ENCODE measurements at places on chromosomes 13 and 19. TPM values are rescaled to one million over a fixed set of nuclear protein-coding genes. Genes with fewer than 3 reads are reported as not detected.
A peak's percentile ranks its signal among the peaks of the same experiment; 100 is the strongest.

DNA sequence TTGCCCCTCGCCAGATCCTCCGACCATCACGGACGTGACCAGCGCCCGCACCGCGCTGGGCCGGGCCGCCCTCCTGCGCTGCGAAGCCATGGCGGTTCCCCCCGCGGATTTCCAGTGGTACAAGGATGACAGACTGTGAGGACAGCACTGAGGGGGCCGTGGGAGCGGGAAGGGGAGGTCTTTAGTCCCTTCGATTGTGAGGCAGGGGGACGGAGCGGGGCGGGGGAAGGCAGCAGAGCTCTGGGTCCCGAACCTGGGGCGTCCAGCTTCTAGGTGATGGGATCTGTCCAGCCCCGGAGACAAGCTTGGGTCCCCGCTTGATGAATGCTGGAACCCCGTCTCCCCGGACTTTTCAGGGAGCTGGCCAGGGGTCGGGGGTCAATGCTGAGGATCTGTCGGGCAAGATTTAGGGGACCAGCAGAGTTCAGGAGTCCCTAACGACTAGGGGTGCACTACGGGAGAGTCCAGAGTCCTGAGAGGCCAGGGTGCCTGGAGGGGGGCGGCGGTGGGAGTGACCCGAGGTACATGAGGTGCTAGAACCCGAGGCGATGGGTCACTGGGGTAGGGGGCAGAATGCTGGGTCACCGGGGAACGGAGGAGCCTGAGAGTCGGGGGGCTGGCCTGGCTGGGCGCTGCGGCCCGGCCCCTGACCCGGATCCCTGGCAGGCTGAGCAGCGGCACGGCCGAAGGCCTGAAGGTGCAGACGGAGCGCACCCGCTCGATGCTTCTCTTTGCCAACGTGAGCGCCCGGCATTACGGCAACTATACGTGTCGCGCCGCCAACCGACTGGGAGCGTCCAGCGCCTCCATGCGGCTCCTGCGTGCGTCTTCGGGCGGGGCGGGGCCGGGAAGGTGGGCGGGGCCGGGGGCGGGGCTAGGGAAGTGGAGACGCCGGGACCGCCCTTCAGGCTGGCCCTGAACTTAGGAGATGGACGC, 14.6 kb downstream of the VSIG10L start:
- DNase-seq, result peak; percentile 58

DNA sequence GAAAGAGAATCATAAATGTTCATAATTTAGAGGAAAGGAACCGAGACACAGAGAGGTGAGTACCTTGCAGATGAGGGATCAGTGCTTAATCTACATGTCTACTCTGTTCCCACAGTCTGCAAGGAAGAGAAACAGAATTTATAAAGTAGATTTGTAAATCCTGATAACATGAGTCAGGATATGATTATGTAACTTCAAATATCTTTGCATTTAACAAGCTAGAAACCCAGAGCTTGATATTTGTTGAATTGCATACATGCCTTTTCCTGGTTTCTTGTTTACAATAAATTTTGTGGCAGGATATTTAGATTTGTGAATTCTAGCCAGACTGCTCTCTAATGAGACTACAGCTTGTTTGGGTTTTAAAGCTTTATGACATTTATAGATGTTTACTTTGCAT, 219.2 kb downstream of the ENOX1 start:
- peak; percentile 64 for DNase-seq

DNA sequence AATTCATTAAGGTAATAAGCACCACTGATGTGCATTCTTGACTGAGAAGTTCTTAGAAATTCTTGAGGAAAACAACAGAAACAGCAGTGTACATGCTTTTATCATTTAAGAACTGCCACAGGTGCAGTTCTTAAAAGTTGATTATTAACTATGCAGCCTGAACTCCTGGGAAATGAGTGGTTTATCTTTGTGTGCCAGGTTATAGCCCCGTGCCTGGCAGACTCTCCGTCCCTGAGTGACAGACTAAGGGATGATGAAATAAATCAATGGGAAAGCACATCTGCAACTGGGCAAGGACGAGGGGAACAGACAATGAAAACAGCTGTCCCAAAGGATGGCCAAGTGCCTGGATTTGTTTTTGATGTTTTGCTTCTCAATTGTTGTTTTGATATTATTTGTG, 84.4 kb upstream of the SPATA13 start:
- peak; percentile 13 for DNase-seq

DNA sequence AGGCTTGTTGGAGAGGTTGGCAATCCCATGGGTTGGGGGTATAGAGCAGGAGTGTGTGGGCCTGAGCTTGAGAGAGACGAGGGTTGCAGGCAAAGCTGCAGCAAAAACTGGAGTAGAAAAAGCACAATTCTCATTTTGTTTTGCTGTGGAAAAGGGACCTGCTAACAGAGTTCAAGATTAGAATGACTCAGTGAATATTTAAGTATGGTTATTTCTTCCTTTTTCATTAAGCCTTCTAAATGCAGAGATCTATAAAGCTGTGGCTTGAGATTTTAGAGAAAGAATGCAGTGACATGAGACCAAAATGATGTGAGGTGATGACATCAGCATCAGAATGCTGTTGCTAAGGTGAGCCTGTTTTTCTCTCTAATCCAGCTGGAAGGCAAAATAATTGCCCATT, 10.8 kb upstream of the MBNL2 start:
- DNase-seq, result no peak

DNA sequence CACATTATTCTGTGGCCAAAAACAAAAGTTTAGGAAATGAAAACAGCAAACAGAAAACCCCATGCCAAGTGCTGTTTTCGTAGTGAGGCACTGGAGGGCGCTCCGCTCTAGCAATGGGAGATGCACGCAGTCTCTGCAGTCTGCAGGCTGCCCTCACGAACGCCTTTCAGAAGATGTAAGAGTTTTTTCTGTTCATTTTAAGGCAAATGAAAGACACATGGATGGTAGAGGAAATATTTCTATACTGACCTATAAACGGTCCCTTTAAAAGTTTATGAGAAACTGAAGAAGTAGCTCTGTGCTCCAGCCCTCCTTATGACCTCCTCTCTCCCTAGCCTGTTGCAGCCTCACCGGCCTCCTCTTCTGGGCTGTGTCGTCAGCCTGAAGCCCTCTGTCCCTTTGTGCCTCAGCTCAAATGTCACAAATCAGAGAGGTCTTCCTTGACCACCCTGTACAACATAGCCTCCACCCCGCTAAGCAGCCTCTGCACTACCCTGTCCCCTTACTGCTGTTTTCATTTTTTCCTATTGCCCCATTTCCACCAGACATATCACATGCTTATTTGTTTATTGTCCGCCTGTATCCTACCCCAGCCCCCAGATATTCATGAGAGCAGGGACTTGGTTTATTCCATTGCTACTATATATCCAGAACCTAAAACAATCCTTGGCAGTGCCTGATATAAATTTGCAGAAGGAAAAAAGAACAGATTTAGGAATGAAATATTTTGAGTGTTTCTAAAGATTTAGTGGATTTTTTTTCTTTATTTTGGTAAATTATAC, 116.4 kb downstream of the TM9SF2 start:
- DNase-seq, result peak; percentile 46

DNA sequence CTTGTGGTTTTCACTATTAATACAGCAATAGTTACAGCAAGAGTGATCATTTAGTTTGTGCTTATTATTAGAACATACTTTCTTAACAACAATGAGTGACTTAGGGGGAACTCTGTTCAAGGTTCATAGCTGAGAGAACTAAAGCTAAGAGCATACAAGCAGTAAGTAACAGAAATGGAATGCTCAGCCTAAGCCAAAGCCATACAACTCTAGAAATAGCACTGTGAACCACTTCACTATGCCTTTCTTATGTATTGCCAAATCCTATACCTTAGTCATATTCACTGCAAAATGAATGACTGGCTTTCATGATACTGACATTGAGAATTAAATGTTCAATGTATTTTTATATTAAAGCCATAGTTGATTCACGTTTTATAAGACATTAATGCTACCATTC, 599.7 kb upstream of the SLITRK1 start:
- DNase-seq, result no peak

GRCh38 chr19:17170538-17171297, 44.4 kb upstream of the USE1 start:
- DNase-seq, result no peak

DNA sequence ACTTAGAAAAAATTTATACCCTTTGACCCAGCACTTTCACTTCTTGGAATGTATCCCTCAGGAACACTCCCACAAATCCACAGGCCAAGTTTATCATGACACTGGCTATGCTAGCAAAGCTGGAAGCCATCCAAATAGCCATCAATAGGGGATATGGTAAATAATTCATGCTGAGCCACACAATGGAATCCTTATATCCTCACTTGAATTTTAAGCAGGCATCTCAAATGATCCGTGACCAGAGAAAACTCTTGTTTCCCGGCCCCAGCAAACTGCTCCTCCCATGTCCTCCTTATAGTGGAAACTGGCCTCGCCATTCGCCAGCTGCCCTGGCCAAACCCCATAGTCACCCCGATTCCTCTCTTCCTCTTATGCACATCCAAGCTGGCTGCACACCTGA, 37.6 kb downstream of the GRIK5 start:
- DNase-seq, result peak; percentile 80

The SULT2B1 gene
- total RNA-seq, result 4.8 TPM

The AMH gene
- total RNA-seq, result 7.7 TPM

The N4BP2L2 gene
- 31.7 TPM for total RNA-seq
